ENCODE measurements at places on chromosomes 7 and 10. TPM values are rescaled to one million over a fixed set of nuclear protein-coding genes. Genes with fewer than 3 reads are reported as not detected.

DNA sequence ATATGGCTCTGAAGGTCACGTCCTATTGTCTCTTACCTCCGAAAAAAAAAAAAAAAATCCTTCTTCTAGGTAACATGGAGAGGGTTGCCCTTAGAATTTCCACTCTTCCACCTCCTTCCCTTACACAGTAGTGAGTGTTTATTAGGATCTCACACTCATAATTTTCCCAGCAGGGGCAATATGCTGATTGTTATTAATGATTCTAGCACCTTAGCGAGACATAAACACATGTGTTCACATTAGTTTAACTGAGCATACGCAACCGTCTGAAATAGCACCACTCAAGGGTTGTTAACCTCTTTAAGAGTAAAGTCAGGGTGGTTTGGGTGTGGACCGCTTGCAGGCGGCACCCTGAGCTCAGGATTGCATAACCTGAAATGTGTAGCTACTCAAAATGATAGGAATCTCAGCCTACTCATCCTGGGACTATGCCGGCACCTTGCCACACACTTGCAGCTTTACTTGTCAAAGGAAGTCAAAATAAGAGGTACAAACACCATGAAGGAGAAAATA is 52.2 kb downstream of the CPEB3 start:
- no peak for DNase-seq

Gene ZNF282
- total RNA-seq = 13.9 TPM

DNA sequence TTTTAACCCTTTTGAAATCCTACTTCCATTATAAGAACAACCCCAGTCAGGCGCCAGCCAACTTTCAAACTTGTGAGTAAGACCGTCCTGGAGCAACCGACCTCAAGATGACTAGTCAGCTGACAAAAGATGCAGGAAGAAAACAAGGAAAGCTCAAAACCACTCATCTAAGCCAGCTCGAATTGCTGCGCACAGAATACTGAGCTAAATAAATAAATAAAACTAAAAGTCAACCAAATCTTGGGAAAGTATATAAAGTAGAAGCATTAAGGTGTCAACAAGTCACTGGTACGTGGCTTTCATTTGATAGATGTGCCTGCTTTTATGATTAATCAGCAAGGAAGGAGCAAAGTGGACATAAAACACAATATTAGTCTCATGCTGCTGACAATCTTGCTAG is 1269.8 kb downstream of the XPNPEP1 start:
- no peak for DNase-seq

GRCh38 chr7:145265180-145265579 is 429.3 kb upstream of the TPK1 start:
- no peak for DNase-seq

DNA sequence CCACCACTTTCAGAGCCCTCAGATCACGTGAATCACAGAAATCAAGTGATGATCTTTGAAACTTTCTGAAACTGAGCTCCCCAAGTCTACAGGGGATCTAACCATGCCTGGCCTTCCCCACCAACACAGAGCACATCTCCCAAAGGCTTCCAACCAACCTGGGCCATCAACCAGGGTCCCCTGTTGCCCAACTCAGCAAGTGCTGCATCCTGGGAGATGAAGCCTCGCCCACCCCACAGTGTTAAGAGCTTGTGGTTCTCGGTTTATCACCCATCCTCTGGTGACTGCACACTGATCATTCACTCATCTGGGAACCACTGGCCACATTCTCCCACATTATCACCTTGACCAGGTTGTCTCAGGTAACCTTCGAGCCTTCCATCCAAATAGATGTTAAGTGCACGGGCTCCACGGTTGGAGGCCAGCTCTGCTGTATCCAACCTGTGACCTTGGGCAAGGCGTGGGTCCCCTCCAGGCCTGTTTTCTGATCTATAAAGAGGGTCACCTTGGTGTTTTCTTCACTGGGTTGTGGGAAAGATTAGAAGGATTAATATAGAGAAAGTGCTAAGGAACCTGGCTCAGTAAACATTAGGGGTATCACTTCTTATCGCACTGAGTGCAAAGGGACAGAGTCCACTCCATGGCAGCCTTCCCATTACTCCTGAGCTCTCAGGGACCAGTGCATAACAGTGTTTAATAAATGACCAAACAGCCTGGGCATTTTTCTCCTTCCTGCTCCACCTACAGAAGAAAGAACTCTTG is 3.6 kb downstream of the ZNF488 start:
- DNase-seq = no peak

DNA sequence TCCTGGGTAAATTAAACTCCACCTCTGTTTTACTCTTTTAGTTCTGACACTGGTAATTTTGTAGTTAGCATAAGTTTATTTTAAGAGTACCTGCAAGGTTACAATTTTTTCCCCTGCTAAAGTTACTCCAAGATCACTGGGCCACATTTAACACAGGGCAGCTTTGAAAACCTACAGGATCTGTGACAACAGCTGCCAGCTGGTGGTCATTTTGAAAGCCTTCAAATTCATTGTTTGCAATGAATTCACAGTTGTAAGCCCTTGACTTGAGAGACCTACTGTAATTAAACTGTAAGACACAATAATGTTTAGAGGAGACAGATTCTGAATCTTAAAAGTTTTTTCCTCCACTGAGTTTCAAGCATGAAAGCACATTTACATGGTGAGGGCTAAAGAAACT is 129.6 kb downstream of the CNOT4 start:
- no peak for DNase-seq

Gene RADIL
- total RNA-seq = 0.35 TPM

Gene ANKRD2
- total RNA-seq = not detected

DNA sequence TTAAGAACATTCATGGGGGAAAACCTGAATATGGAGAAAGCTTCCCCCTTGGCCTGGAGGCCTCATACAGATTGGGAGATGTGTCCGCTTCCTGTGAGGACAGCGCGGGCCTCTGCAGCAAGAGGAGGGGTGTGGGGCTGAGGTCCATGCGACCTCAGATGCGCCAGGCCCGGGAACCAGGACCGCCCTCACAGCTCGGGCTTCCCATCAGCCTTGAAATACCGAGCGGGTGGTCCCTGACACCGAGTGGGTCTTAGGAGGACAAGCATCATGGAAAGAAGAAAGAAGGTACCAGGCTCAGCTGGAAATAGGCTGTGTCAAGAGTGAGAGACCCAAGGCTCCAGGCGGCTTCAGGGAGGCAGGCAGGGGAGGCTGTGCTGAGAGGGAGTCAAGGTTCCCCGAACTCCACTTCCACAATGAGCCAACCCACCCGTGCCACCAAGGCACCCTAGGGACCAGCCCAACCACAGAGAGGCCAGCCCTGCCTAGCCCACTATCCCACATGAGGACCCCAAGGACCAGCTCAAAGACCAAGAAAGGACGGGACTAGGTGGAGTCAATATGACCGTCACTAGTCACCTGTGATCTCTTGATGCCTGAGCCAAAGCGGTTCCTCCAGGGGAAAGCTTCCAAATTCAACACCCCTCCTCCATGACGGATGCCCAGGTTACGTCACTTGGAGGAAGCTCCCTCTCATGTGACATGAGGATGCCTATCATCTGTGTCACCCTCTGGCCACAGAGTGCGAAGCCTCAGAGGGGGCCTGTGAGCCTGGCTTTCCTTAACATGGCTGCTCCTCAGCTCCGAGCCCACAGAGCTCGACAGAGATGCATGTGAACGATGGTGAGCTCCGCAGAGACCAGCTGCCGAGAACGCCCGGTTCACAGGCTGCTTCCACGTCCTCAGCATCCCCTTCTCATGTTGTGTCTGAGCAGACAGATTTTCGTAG is 103.7 kb downstream of the TCERG1L start:
- no peak for DNase-seq

DNA sequence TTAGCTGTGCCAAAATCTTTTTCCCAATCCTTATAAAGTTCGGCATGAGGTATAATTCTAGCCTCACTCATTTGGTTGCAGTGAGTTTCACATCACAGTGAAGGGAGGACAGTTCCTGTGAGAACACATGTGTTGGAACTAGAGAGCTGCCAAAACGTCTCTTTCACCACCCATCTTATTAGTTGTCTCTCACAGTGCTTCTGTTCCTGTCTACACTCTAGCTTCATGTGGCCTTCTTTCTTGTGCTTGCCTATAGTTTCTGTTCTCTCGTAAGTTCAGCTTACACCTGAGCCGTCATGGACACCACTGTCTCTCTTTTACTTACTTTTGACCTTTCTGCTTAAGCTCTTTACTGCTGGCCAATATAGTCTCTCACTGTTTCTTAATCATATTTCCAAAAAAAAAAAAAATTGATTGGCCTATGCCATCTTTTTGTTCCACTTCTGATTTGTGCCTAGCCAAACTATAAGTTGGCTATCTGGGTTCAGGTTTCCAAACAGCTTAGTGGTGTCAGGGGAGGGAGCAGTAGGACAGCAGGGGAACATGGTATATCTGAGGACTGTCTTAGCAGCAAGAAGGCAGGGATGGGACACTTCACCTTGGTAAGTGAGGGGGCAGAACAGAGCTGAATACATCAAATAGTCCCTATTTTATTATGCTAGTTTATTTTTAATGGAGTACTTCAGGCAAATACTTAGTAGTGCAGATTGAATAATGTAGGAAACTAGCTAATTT is 38.0 kb downstream of the ZNRF2 start:
- DNase-seq = no peak

DNA sequence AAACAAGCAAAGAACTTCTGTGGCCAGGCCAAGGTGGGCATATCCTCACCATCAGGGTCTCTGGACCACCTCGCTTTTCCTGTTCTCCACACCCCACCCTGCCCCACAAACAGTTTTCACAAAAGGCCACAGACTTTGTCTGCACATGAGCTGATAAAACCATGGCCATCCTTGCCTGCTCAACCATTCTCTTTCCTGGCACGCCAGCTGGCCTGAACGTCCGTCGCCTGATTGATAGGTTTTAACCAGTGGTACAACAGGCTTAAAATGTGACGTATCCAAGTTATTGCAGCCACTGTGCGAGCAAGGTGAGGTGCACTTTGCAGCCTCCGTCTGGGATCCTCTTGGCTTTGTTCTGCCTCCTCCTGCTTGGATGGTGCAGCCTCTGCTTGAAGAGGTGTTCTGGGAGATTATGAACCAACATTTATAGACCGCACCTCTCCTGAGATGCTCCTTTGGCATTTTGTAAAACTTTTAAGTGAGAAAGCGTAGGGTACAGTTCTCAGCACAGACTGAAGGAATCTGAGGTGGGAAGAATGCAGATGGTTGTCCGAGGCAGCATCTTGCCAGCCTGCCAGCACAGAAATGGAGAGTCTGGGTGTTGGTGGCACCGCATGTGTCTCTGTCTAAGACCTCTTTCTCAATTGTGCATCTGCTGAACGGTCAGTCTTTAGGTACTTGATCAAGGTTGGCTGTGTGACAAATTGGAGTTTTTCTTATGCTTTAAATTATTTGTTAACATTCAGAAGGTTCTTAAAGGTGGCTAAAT is 288.3 kb downstream of the CELF2 start:
- DNase-seq = no peak

Gene IRF5
- total RNA-seq = 20.5 TPM

GRCh38 chr10:24462889-24463552 is 254.1 kb downstream of the KIAA1217 start:
- no peak for DNase-seq

- DNase-seq = no peak
Measured at GRCh38 chr7:33873518-33873917, 31.8 kb upstream of the BMPER start.

DNA sequence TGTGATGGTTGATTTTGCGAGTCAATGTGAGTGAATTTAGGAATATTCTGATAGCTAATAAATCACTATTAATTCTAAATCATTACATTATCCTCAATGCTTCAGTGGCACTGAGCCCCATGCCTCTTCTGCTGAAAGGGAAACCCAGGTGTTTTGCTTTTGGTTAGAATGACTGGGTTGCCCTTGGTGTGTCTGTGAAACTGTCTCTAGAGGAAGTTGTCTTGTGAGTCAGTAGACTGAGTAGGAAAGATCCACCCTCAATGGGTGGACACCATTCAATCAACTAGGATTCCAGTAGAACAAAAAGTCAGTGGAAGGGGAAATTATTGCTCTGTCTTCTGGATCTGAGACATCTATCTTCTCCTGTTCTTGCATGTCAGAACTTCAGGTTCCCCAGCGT is 472.4 kb downstream of the ANKRD7 start:
- DNase-seq = no peak

Gene TMEM229A
- total RNA-seq = not detected

- DNase-seq = no peak
Measured at GRCh38 chr7:55066524-55066923, 47.7 kb downstream of the EGFR start.

Gene ABCC2
- total RNA-seq = 0.61 TPM

GRCh38 chr10:29056729-29057128 is 232.1 kb upstream of the LYZL1 start:
- DNase-seq = no peak

- no peak for DNase-seq
Measured at GRCh38 chr10:70908406-70909296, 20.3 kb upstream of the PCBD1 start.

DNA sequence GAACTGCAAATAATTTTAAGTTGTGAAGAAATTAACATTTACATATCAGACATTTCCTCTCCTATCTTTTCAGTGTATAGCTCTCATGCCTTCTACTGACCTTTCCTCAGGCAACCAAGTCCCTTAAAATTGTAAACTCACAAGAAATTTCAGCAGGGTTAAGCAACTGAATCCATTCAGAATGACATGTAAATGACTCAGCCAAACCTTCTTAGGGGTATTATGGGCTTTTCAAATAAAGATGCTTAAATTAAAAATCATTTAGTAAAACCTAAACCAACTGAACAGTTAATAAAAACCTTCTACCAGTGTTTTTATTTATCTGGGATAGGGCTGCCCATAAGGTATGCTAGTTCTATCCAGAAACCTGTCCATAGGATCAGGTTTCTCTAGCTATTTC is 20.7 kb downstream of the WAPL start:
- no peak for DNase-seq

GRCh38 chr10:50361946-50362345 is 110.6 kb upstream of the ASAH2 start:
- no peak for DNase-seq

- DNase-seq = no peak
Measured at GRCh38 chr10:94005050-94005449, 11.3 kb downstream of the PLCE1 start.

DNA sequence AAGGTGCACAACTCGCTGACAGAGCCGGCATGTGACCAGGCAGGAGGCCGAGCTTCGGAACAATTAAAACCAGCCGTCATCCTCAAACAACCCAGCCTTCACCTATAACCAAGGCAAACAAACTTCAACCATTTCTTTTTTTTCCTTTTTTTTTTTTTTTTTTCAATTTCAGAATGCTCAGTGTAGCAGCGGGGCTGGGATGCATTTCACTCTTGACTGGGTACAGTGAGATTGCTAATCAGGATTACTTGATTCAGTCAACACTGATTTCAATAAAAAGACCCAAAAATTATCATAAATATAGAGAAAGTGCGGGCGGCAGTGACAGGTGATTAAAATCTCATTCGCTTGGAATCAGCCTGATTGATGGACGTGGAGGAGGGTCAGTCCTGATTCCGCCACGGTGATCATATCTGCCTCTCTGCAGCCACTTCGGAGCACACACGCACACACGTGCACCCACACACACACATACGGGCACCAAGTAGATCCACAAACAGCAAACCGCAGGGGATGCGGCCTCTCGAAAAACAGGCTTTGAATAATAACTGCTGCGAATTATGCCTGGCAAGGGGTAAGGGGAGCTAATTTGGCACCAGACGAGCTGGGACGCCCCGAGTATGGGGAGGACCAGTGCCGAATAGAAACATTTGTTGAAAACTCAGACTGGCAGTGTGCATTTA is 31.2 kb downstream of the EBF3 start:
- DNase-seq = no peak

All from esophagus squamous epithelium (tissue), 5 donors.